ENCODE measurements at places on chromosomes 2 and 18.

- no peak for DNase-seq
These were observed 15.9 kb downstream of the PUM2 start for GRCh38 chr2:20334605-20335203.

GRCh38 chr2:15278296-15278695, 282.8 kb downstream of the NBAS start:
- no peak for DNase-seq

DNA sequence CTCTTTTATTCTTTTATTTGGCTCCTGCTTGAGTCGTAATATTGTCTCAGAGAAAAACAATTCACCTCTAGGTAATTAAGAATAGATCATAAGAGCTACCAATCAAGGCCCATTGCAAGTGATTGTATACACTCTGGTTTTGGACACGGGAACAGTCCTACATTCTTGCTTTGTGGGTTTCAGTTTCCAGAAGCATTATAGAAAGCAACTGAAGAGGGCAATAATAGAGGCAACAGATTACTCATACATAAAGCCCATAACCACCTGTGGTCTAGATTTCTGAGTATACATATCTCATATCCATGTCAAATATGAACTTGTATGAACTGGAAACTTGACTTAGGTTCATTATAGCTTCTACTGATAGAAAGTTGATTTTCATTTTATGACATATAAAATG, 65.4 kb downstream of the DIS3L2 start:
- no peak for DNase-seq

DNA sequence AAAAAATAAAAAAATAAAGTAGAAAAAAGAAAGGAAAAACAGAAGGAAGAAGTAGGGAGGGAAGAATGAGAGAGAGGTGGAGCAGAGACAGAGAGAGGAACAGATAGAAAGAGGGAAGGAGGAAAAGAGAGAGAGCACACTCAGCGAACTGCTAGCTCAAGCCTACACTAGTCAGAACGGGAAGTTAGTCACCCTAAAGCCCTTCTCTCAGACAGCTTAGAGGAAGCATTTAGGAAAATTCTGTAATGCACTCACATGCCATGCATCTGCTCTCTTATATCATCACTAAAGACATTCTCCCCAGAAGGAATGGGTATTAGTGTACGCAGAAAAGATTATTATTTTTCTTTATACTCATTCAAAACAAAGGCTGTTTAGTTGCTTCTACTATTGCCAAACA, 68.1 kb upstream of the SULT1C3 start:
- no peak for DNase-seq

- DNase-seq: no peak
These were observed 1080.9 kb upstream of the FANCL start for GRCh38 chr2:59322005-59322404.

Measured in type B pancreatic cell (in vitro differentiated cells).